ENCODE measurements at places on chromosomes 4 and X. TPM values are rescaled to one million over a fixed set of nuclear protein-coding genes. Genes with fewer than 3 reads are reported as not detected.

SEC24B gene
- 26.3 TPM for total RNA-seq

UCHL1 gene
- 12.5 TPM for total RNA-seq

DNA sequence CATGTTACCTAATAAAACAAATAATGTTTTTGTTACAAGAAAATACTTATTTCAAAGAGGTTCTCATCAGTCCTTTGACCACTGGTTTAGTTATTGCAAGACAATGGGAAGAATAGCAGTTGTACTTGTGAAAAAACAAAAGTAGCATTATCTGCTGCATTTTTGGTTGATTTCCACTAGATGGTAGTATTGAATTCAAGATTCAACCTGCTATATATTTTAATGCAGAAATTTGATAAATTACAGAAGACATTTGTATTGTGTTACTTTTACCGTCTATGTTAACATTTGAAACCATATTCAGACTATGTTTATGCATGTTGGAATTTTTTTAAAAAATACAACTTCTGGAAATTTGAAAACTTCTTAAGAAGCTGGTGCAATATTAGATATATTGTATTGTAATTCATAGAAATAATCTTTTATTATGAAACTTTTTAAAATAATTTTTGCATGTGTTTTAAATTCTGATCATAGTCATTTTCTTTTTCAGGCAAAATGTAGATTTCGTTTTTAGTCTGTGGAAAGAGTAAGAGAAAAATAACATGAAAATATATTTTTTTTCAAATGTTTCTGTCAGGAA is 56.4 kb downstream of the SPCS3 start:
- H3K36me3 ChIP-seq, result no peaks in the 10 kb centered on the region
- no peak overlapping the region for H3K4me3 ChIP-seq
- H3K27me3 ChIP-seq, result no peaks in the 10 kb centered on the region
- no peak for DNase-seq

DNA sequence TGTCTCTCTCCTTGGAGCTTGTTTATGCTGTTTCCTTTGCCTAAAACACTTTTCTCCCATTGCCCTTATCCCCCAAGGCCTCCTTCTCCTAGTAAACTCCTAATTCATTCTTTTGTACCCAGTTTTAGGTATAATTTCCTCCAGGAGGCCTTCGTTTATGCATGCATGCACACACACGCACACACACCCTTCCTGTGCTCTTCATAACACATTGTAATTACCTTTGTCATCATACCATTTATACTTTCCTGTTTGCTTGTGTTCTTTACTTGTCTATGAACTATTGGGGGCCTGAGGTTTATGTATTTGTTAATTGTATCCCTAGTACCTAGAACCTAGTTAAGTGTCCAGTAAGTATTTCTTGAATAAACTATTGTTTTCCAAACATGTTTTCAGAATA is 45.5 kb downstream of the XIAP start:
- no peak overlapping the region for H3K27ac ChIP-seq
- peaks cover 43% of the 10 kb centered on the region for H3K36me3 ChIP-seq

GRCh38 chrX:46407753-46408130 is 137.5 kb downstream of the ZNF674 start:
- no peak overlapping the region for H3K4me3 ChIP-seq
- no peak overlapping the region for H3K27ac ChIP-seq
- no peak for DNase-seq

GRCh38 chrX:103330681-103331288 is 746 bp downstream of the TCEAL7 start:
- H3K27ac ChIP-seq, result peak overlapping the region; percentile 52
- H3K4me3 ChIP-seq, result peak overlapping the region; percentile 31
- H3K4me1 ChIP-seq, result no peaks in the 10 kb centered on the region
- DNase-seq, result no peak

GRCh38 chr4:88352062-88352740 is 26.5 kb upstream of the HERC6 start:
- no peak overlapping the region for H3K27ac ChIP-seq
- no peaks in the 10 kb centered on the region for H3K27me3 ChIP-seq
- DNase-seq, result no peak

DNA sequence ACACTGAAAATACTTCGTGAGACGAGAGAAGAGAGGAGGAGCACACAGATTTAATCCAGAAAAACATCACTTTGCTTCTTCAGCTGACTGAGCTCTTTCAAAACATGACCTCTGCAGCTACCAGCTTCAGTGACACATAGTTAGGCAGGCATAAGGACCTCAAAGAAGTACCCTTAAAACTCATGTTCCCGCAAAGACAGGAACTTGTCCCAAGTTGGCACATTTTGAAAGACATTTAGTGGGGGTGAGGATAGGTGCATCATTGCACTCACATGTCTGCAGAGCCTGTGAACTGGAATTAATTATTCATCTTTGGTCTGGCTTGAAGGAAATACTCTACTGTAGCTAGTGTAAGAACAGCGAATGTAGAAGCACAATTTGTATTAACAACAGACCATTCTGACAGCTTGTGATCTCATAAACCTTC is 221.8 kb downstream of the MGST2 start:
- H3K27me3 ChIP-seq, result no peaks in the 10 kb centered on the region
- H3K4me1 ChIP-seq, result peaks cover 10% of the 10 kb centered on the region
- H3K36me3 ChIP-seq, result peaks cover 8% of the 10 kb centered on the region
- no peak overlapping the region for H3K27ac ChIP-seq
- DNase-seq, result no peak
- H3K4me3 ChIP-seq, result peak overlapping the region; percentile 6

- peaks cover 3% of the 10 kb centered on the region for H3K4me1 ChIP-seq
- H3K27me3 ChIP-seq, result no peaks in the 10 kb centered on the region
- peak overlapping the region; percentile 78 for H3K27ac ChIP-seq
- peak; percentile 65 for DNase-seq
- no peaks in the 10 kb centered on the region for H3K36me3 ChIP-seq
Observed at GRCh38 chrX:49309401-49309981, 6.0 kb downstream of the GAGE10 start.

FOXR2 gene
- total RNA-seq, result not detected

DNA sequence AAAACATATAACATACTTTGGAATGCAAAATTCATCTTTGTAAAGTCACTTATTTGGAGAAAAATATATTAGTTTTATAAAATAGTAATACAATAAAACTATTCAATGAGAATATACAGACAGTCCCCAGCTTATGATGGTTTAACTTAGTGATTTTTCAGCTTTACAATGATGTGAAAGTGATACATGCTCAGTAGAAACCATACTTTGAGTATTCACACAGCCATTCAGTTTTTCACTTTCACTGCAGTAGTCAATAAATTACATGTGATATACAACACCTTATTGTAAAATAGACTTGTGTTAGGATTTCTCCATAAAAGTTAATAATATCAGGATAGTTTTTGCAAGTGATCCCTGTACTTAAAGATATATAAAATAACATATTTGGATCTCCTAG is 436.0 kb downstream of the CENPC start:
- H3K36me3 ChIP-seq, result no peaks in the 10 kb centered on the region
- H3K4me1 ChIP-seq, result no peaks in the 10 kb centered on the region
- H3K4me3 ChIP-seq, result no peak overlapping the region
- no peak for DNase-seq
- no peaks in the 10 kb centered on the region for H3K27me3 ChIP-seq

PNMA5 gene
- total RNA-seq, result not detected

DNA sequence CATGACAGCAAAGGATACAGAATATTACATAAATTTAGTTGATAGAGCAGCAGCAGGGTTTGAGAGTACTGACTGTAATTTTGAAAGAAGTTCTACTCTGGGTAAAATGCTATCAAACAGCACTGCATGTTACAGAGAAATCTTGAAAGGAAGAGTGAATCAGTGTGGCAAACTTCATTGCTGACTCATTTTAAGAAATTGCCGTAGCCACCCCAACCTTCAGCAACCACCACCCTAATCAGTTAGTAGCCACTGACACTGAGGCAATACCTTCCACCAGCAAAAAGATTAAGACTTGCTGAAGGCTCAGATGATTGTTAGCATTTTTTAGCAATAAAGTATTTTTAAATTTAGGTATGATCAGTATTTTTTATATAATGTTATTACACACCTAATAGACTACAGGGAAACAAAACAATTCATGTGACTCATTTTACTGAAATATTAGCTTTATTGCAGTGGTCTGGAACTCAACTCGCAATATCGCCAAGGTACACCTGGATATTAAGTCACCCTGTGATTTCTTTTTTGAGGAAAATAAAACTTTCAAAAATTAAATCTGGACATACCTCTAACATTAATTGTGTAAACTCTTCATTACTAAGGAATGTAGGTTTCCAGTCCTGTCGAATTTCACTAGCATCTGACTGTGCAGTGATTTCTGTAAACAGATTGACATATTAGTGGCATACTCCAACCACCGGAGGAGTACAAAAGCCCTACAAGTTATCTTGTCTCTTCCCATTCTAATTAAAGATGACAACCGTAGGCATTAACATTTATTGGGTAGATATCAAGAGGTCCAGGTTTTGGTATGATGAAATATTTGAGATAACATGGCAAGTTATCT is 71.1 kb downstream of the CLOCK start:
- peaks cover 53% of the 10 kb centered on the region for H3K36me3 ChIP-seq
- H3K27me3 ChIP-seq, result no peaks in the 10 kb centered on the region
- H3K4me3 ChIP-seq, result no peak overlapping the region
- no peak overlapping the region for H3K27ac ChIP-seq

GRCh38 chrX:6149060-6149872 is 79.4 kb downstream of the NLGN4X start:
- H3K4me3 ChIP-seq, result no peak overlapping the region
- no peaks in the 10 kb centered on the region for H3K4me1 ChIP-seq
- DNase-seq, result peak; percentile 13
- H3K36me3 ChIP-seq, result no peaks in the 10 kb centered on the region

PCYT1B gene
- not detected for total RNA-seq

GRCh38 chr4:139900964-139901376 is 235.4 kb downstream of the MGST2 start:
- H3K4me3 ChIP-seq, result no peak overlapping the region
- no peaks in the 10 kb centered on the region for H3K36me3 ChIP-seq
- no peaks in the 10 kb centered on the region for H3K4me1 ChIP-seq
- no peak for DNase-seq
- H3K27ac ChIP-seq, result peak overlapping the region; percentile 59

GRCh38 chrX:75038925-75039324 is 113.7 kb upstream of the NEXMIF start:
- no peak overlapping the region for H3K4me3 ChIP-seq
- no peak overlapping the region for H3K27ac ChIP-seq
- DNase-seq, result peak; percentile 2
- H3K4me1 ChIP-seq, result no peaks in the 10 kb centered on the region
- H3K36me3 ChIP-seq, result no peaks in the 10 kb centered on the region

DNA sequence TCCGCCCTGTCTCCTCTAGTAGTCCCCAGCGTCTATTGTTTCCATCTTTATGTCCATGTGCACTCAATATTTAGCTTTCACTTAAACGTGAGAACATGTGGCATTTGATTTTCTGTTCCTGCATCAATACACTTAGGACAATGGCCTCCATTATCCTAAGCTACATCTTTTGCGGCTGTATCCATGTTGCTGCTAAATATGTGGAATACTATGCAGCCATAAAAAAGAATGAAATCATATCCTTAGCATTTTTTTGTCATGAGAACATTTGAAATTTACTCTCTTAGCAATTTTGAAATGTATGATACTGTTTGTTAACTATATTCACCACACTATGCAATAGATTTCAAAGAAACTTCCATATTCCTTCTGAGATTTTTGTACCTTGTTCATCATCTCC is 19.8 kb upstream of the CD38 start:
- no peak for DNase-seq
- no peaks in the 10 kb centered on the region for H3K36me3 ChIP-seq
- H3K27me3 ChIP-seq, result no peaks in the 10 kb centered on the region
- H3K27ac ChIP-seq, result no peak overlapping the region
- H3K4me1 ChIP-seq, result no peaks in the 10 kb centered on the region
- H3K4me3 ChIP-seq, result no peak overlapping the region

CFAP47 gene
- 2.2 TPM for total RNA-seq

DNA sequence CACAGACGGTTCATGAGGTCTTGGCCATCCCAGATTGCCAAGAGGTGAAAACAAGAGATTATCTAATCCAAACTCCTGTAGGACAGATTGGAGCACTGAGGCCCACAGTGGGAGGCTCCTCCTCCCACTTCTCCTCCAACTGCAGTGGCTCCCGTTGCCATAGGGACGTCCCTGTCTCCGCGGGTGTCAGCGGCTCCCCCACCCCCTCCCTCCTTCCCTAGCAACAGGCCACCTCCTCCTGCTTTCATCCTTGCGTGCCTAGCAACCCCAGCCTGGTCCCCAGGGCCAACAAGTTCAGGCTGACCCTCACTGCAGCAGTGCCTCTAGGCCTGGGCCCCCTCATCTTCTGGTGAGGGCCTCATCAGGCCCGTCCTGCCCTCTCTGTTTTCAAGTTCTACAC is 6.8 kb upstream of the IQSEC2 start:
- H3K27me3 ChIP-seq, result peaks cover 4% of the 10 kb centered on the region
- DNase-seq, result peak; percentile 70
- peaks cover 16% of the 10 kb centered on the region for H3K4me1 ChIP-seq
- peak overlapping the region; percentile 57 for H3K27ac ChIP-seq

DNA sequence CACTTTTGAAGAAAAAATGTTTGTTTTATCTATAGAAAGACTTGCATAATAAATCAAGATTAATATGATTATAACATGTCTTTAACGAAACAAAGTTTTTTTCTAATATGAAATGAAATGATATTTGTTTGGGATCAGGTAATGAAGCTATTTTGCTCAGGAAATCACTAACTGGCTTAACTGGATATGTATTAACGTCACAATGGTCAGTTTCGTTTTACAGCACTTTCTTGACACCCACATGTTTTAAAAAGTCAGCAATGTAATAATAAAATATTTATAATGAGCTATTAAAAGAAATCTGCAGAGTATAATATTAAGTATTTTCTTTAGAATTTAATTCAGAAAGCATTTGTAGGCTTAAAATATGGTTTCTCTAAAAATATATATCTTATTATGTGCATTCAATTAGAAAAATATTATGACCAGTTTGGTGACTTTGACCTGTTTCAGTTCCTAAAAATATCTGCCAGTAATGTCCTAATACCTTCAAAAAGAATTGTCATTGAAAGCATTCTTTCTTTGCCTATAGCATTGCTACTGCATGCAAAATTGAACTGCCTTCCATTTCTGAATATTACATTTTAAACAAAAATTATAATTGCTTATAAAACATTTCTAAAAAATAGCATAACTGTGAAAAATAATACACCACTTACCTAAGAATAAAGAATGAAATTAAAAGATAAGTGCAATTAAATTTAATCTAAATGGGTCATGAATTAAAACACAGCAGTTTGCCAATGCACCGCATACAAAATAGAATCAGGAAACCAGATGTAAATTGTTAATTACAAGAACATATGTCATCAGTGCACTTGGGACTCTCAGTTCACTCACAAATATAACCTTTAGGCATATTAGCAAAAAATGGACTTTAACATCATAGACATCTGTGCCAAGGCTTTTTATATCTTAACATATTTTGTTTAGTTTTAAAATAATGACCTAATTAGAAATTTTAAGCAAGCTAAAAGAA is 31.6 kb downstream of the TIGD2 start:
- DNase-seq, result no peak
- no peaks in the 10 kb centered on the region for H3K27me3 ChIP-seq
- no peaks in the 10 kb centered on the region for H3K4me1 ChIP-seq
- H3K27ac ChIP-seq, result no peak overlapping the region
- H3K4me3 ChIP-seq, result no peak overlapping the region

All from stomach (tissue), 19 donors.